Activated B cell treated with CpG ODN at 0.5 μM for 24 hours (primary cell): ENCODE measurements at places on chromosomes 1 and 21.

- no peak for DNase-seq
Observed at GRCh38 chr1:45938029-45938428, 134.6 kb downstream of the MAST2 start.

GRCh38 chr1:219990782-219991510, 55.4 kb downstream of the EPRS1 start:
- DNase-seq: no peak

- no peak for DNase-seq
Observed at GRCh38 chr1:45200906-45201500, 5.4 kb downstream of the ZSWIM5 start.

DNA sequence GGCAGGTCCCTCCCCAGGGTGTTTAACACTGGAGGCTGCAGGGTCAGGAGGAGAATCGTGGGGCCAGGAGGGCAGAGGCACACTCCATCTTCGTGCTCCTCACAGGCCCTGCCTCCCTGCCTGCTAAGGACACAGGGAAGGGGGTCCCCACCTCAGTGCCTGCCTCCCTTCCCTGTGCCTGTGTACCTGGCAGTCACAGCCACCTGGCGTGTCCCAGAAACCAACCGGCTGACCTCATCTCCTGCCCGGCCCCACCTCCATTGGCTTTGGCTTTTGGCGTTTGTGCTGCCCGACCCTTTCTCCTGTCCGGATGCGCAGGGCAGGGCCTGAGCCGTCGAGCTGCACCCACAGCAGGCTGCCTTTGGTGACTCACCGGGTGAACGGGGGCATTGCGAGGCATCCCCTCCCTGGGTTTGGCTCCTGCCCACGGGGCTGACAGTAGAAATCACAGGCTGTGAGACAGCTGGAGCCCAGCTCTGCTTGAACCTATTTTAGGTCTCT, 623 bp upstream of the BGLAP start:
- DNase-seq: no peak

- peak; percentile 55 for DNase-seq
Observed at GRCh38 chr1:183590244-183591191, at the start of gene NCF2. NCF2 (minus strand) TSS chr1:183590459; CDS start chr1:183590329, 130 bp downstream.

DNA sequence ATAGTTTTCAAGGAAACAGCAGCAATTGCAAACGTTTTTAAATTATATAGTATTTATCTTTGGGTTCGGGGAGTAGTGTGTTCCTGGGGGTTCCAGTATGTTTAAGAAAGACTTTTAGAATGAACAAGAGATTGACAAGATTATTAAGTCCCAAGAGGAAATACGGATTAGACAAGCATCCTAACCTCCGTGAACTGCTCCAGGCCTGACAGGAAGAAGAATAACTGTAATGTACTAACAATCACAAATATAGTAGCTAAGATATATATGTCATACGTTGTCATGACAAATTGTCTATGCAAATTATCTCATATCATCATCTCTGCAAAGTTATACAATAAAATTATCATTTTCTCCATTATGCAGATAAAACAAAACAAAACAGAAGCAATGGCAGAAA, 1397.2 kb downstream of the MRPL39 start:
- no peak for DNase-seq

- DNase-seq: no peak
Observed at GRCh38 chr1:32199717-32200072, 700 bp upstream of the CCDC28B start.

DNA sequence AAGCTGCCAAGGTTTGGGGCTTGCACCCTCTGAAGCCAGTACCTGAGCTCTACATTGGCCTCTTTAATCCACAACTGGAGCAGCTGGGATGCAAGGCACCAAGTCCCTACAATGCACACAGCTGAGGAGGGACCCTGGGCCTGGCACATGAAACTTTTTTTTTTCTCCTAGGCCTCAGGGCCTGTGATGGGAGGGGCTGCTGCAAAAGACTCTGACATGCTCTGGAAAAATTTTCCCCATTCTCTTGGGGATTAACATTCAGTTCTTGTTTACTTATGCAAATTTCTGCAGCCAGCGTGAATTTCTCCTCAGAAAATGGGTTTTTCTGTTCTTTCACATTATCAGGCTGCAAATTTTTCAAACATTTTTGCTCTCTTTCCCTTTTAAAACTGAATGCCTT, 1072.2 kb downstream of the BRINP3 start:
- DNase-seq: no peak

DNA sequence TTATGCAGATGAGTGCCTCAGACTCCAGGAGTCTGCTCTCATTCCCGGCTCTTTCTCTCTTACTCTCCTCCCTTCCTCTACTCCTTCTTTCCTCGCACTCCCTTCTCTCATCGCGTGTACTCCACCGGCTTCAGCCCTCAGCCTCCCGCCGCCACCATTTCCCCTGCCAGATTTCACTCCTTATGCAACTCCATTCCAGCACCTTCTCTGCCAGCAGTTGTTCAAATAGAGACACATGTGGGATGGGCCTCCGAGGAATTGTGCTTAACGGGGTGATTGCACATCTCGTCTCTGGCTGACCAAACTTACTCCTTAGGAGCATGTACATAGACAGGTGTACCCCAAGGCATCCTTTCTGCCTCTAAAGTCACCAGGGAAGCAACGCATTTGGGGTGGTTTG, 2.1 kb downstream of the CNTN2 start:
- no peak for DNase-seq

GRCh38 chr1:230917284-230918135, 49.2 kb upstream of the C1orf198 start:
- peak; percentile 36 for DNase-seq

GRCh38 chr1:35931446-35932157, 697 bp downstream of the AGO3 start:
- no peak for DNase-seq

DNA sequence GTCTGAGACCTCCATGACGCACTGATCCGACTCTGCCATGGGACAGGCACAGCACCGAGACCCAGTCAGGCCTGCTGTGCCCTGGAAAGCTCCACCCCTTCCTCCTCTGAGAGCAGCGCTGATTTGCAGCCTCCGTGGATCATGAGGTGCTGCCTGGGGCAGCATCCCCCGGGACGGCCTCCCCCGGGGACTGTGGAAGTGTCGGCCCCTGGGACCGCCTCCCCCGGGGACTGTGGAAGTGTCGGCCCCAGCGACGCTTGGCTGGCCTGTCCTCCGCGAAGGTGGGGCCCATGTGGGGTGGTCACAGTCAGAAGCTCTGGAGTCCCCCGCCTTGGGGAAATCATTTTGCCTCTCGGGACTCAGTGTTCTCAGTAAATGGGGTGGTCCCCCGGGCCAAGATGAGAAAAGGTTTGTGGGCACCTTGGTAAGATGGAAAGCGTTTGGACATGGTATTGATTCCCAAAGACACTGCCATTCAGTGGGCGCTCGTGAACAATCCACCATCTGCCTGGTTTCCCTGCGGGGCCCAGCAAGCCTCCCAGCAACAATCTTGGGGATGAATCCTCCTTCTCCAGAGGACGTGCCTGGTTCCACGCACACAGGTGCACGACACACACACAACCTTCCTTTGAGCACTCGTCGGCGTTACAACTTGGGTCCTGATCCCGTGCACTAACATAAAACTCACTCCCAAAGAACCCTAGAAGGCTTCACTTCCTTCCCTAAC, 3.0 kb downstream of the TFF2 start:
- no peak for DNase-seq

DNA sequence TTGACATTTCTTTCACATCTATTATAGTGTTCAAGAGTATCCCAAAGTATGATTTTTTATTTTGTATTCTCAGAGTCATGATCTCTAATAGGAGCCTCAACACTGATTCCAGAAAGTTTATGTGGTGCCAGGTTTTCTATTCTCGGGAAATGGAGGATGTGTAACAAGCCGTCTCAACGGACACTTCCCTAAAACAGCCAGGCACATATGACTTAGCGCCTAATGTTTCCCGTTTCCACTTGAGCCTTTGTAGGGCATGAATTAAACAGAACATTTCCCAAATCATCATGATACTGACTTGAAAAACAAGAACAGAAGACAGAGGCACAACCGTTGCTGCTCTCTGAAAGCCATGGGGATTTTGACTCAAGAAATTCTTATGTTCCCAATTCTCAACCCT, 8.0 kb downstream of the CYYR1 start:
- no peak for DNase-seq

- no peak for DNase-seq
Observed at GRCh38 chr1:165772739-165773138, 4.1 kb upstream of the TMCO1 start.

- DNase-seq: no peak
Observed at GRCh38 chr1:235942979-235943575, 76.4 kb upstream of the LYST start.

DNA sequence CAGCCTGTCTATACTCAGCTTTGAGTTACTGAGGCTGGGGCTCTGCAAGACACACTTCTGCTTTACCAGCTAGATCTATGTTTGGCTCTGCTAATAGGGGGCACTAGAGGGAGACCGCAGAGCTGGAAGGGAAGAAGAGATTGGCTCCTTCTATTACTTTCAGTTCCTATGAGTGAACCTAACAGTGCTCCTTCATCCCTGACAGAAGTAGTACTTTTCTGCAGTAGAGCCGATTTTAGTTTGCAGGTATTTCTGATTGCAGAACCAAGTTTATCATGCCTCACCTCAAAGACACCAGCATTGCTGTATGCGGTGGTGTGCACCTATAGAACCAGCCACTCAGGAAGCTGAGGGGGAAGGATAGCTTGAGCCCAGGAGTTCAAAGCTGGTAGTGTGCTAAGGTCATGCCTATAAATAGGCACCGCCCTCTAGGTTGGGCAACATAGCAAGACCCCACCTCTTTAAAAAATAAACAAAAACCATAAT, 5.7 kb upstream of the ZDHHC18 start:
- no peak for DNase-seq
